ENCODE measurements at places on chromosomes 7 and 10.

GRCh38 chr10:132704008-132704814 is 81.7 kb downstream of the NKX6-2 start:
- no peak for DNase-seq

DNA sequence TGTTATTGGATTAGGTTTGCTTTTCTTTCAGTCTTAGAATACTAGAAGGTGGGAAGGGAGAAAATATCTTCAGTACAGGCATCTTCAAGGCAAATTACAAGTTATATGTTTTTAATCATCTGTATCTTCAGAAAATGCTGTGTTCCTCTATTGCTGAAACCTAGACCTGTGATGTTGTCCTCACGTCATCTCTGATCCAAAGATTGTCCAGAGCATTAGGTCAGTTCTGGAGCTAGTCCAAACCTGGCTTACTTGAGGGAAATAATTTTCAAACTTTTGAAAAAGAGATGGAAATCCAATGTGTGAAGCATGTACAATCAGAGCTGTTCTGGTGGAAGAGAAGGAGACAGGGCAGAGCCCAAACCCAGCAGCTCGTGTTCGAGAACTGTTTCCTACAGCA is 217.3 kb downstream of the ZEB1 start:
- DNase-seq: no peak

DNA sequence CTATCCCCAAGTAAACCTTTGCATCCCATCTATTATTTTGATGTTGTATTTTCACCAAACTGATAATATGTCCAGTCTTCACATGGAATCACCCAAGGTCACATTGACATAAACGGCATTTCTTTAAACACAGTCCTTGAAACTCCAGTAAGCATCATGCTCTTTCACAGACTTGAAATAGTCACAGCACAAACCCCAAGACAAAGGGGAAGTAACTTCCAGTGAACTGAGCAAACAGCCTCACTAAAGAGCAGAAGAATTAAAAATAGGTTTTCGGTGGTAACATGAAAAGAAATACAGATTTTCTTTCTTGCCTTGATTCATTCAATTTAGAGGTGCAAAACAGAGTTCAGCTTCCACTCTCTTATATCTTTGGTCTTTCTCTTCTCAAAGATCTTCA is 253.7 kb downstream of the SFMBT2 start:
- no peak for DNase-seq

DNA sequence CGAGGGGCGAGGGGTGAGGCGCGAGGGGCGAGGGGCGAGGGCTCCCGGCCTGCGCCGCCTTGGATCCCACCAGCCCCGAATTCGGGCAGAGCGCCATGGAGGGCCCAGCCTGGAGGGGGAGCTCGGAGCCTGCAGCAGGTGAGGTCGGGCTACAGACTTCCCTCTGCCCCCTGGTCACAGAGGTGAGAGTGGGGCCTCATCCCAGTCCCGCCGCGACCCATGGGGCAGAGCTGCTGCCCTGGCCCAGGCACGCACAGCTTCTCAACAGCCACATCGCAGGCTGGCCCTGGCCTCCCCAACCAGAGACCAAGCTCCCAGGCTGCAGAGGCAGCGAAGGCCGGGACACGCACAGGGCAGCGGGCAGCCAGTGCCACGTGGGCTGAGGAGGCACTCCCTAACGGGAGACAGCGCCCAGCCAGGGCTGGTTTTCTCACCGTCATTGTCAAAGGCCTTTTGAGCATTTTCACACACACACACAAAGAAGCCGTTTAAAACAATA is 191.8 kb downstream of the PTPRN2 start:
- DNase-seq: no peak

DNA sequence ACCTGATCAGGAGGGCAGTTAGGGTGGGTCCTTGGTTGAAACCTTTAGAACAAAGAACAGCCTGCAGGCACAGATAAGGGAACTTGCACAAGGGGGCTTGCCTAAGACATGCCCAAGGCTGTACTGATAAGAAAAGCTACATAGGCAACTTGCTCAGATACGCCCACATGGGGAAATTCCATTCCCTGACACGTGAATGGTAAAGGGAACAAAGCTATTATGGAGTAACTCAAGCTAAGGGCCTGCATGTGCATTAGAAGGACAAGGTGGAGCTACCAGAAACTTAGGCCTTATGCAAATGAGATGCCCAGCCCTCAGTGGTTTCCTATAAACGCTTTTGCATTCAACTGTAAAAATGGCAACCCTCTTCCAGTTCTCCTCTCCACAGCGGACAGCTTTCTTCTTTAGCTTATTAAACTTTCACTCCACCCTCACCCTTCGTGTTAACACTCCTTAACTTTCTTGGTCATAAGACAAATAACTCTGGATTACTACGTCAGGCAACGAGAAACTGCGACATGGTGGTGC is 1192.1 kb upstream of the CELF2 start:
- DNase-seq: no peak

- DNase-seq: no peak
Measured at GRCh38 chr7:126804604-126805003, 448.1 kb downstream of the GRM8 start.

- DNase-seq: no peak
Measured at GRCh38 chr7:155925682-155926081, 113.4 kb upstream of the SHH start.

DNA sequence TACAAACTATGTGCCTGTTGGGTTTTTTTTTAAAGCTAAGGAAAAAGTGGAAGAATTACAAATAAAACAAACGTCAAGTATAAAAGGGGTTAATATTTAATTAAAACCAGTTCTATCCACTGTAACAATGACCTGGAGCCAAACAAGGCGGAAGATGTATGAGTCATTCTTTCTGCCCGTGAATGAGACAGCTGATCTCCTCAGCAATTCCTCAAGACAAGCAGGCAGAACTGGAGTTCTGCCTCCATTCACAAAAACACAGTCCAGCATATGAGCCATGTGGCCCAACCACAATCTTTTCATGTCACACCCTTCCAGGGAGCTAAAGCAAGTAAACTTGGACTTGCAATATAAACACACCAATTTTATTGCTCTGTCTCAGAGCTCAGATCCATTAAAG is 8.4 kb downstream of the ETV1 start:
- DNase-seq: no peak

DNA sequence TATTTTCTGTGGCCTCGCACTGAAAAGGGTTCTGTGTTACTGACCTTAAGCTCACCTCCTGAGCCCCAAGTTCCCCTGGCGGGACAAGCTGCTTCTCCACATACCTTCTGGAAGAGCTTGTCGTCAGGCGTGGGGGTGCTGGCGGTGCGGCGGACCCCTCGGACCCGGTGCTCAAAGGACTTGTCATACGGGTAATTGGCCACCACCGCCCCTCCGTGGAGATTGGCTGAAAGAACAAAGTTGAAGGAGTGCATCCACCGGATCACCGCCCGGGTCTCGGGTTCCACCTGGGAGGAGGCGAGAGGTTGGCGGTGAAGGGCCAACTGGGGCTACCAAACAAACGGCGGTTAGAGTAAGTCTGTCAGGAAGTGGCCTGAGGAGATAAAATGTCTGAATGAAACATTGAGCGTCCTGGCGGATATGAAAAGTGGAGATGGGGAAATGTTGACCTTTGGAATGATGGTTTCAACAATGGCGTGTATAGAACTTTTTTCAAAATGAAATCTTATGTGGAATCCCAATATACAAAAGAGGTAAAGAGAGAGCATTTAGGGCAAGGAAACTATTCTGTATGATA is 16.5 kb downstream of the CPN1 start:
- no peak for DNase-seq

- no peak for DNase-seq
Measured at GRCh38 chr7:66571568-66571967, 57.1 kb upstream of the KCTD7 start.

- DNase-seq: no peak
Measured at GRCh38 chr10:46240684-46241565, 45.9 kb upstream of the ANTXRL start.

GRCh38 chr10:93849593-93849992 is 44.2 kb upstream of the SLC35G1 start:
- DNase-seq: no peak

DNA sequence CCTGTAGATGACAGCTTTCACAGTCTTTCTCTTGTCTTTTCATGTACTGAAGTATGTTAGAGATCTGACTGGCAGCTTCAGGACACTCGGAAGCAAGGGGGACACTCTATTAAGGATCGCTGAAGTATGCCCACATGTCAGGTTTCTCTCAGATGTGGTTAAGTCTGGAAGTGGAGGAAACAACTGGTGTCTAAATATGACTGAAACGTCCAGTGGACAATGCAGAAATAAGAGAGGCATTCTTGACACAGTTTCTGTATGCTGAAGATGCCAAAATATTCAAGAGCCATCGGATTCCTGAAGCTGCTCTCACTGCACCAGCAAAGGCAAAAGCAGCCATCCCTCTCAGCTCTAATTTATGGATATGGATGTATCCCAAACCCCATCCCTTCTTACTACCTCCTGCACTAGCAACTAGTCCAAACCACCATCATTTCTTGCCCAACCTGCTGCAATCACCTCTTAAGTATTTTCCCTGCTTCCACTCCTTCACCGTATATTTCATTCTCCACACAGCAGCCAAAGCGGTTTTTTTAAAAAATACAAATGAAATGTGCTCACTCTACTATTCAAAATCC is 113.4 kb downstream of the REEP3 start:
- DNase-seq: no peak

GRCh38 chr7:155468785-155469148 is 10.8 kb downstream of the EN2 start:
- no peak for DNase-seq

DNA sequence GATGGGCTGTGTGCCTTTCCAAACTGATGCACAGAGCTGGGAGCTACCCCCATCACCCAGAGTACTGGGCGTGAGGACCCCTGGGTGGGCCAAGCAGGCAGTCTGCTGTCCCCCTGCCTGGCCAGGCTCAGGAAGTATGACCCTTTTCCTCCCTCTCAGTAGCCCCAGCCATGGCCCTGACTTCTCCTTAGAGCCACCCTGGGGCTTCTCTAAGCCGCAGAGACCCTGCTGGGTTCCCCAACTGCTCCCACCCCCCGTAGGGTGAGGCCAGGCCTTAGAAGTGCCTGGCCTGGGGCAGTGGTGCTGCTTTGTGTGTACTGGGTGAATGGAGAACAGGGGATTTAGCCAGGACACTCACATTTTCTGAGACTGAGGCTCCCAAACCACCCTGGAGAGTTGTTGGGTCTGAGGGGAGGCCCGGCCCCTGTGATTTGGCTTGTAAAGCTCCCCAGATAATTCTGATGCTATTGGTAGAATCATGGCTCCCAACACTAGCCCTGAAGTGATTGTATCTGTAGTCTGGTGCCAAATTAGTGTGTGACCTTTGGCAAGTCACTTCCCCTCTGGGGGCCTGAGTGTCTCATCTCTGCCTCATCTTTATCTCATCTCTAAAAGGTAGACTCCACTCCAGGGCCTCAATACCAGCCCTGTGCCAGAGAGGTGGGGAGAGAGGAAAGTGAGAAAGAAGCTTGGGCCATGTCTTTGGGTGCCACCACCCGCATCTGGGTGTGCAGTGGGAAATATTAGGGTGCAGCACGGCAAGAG is 99.7 kb upstream of the PPIF start:
- DNase-seq: no peak

- DNase-seq: no peak
Measured at GRCh38 chr10:75694790-75695189, 263.4 kb downstream of the LRMDA start.

DNA sequence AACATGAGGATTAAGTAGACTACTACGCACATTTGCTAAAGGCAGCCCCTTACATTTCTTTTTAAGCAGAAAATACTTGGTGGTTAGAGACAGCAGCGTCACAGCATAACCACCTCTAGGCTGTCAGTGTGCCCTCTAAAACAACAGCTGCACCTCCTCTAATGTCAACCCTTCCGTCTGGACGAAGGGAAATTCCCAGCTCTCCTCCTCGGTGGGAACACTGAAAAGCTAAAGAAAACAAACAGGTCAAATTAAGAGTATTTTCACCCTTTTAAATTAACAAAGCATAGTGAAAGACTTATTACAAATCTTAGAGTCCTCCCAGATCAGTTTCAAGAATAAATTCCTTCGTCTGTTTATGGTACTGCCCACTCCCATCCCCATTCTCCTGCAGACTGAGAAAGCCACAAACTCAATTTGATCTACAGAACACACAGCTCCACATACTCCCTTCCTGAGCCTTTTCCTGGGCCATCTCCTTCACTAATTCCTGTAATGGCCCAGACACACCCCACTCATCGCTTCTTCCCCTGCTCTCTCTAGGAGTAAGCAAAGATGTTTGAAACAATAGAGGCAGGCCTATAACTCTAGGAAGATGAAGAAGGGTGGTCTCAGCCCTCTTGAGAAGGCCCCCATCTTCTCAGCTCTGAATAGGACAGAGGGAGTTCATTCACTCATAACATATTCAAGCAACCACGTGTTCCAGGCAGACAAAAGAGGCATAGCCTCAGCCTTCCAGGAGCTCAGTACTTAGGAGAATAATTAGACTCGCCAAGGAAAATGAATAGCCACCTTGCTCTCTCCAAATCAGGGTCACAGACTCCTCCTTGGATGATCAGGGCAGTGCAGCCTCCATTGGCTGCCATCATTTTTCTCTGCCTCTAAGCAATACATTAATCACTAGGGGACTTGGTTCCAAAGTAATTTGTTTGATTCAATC is 47.5 kb upstream of the HNRNPH3 start:
- DNase-seq: no peak

- DNase-seq: no peak
Measured at GRCh38 chr10:80518807-80519360, 18.8 kb upstream of the SH2D4B start.

DNA sequence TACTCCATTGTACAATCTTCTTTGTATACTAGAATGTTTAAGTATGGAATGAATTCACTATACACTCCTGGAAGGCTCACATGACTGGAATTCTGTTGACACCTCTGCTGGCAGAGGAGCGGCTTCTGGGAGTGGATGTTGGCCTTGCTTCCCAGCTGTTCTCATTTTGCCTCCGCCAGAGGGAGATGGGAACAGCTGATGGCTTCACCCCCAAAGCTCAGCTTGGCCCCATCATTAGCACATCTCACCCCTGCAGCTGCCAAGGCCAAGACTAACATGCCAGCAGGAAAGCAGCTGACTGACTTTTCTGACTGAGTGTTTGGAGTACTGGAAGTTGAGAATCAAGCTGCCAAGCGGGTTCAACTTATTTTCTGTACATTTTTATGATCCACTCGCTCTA is 15.1 kb downstream of the ADAM12 start:
- DNase-seq: no peak

GRCh38 chr7:116592445-116592844 is 67.6 kb downstream of the CAV1 start:
- DNase-seq: no peak

DNA sequence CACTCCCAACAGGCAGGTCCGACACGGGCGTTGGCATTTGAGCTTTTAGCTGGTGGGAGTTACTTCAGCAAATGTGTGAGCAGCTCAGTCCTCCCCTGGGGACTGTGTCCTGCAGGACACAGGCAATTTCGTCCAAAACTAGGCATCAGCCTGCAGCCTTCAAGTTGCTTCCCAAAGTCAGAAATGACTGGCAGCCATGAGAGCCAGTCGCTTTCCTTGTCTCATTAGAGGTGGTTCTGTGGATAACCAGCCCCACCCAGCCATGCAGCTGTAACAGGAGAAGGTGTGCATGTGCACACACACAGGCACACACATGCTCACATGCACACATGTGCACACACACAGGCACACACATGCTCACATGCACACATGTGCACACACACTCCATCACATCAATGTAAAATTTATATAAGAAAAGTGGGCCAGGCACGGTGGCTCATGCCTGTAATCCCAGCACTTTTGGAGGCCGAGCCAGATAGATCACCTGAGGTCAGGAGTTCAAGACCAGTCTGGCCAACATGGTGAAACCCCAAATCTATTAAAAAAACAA is 138.8 kb upstream of the TCERG1L start:
- no peak for DNase-seq

Data from CD4-positive, alpha-beta T cell (primary cell).